ENCODE measurements at places on chromosomes 7 and 10. TPM values are rescaled to one million over a fixed set of nuclear protein-coding genes. Genes with fewer than 3 reads are reported as not detected.
A peak's percentile ranks its signal among the peaks of the same experiment; 100 is the strongest.

The IGFBP1 gene
- total RNA-seq: not detected

GRCh38 chr10:69088801-69089501, 1.0 kb downstream of the SRGN start:
- no peaks in the 10 kb centered on the region for H3K36me3 ChIP-seq
- no peak for DNase-seq
- H3K27ac ChIP-seq: peak overlapping the region; percentile 90

GRCh38 chr10:75696536-75696935, 265.1 kb downstream of the LRMDA start:
- no peak for DNase-seq
- no peak overlapping the region for H3K4me3 ChIP-seq
- no peaks in the 10 kb centered on the region for H3K36me3 ChIP-seq

DNA sequence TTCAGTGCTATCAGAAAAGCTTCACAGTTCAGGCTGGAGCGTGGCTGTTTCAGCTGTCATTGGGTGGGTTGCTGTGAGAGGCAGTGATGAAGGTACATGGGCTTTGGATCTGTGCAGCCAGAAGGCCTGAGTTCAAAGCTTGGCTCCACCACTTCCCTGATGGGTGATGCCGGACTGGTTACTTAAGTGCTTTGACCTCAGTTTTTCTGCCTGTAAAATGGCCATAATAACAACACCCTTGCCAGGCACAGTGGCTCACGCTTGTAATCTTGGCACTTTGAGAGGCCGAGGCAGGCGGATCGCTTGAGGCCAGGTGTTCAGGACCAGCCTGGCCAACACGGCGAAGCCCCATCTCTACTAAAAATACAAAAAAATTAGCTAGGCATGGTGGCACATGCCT, 10.4 kb upstream of the IFT22 start:
- H3K27me3 ChIP-seq: no peaks in the 10 kb centered on the region
- H3K4me3 ChIP-seq: no peak overlapping the region
- DNase-seq: no peak
- no peaks in the 10 kb centered on the region for H3K4me1 ChIP-seq
- H3K27ac ChIP-seq: no peak overlapping the region

The RBM20 gene
- 1.3 TPM for total RNA-seq

DNA sequence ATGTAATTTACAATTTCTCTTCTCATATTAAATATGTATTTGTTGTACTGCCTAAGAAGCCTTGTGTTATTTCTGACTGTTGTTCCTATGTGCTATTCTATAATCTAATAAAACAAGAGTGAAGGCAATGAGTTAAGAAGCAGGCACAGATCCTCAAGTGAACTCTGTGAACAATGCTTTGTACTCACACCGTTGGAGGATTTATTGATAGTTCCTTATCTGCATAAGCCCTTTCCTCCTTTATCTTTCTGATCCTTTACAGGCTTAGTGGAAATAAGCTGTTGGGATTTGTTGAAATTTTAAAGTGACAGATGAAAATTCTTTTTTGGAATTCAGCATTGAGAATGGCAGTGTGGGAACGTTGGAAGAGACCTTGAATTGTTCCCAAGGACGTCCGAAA, 329.6 kb upstream of the NPVF start:
- H3K4me3 ChIP-seq: no peak overlapping the region
- peaks cover 40% of the 10 kb centered on the region for H3K4me1 ChIP-seq
- H3K27me3 ChIP-seq: no peaks in the 10 kb centered on the region

DNA sequence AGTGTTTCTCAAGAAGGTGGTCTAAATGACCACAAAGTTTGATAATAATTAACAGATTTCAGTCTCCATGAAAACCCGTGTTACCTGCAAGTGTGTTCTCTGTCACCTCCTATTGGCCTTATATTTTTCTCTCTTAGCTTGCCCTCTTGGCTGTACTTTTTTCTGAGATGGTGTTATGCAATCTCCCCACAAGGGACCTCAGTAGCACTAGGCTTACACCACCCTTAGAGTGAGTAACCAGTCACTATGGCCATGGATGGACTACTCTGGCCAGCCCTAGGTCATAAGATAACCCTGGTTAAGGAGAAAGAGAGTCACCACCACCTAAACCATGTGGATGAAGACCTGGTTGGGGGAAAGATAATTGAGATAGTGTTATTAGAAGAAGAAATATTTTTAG, 76.8 kb downstream of the NPSR1 start:
- H3K4me1 ChIP-seq: no peaks in the 10 kb centered on the region
- no peaks in the 10 kb centered on the region for H3K27me3 ChIP-seq
- DNase-seq: no peak
- H3K27ac ChIP-seq: no peak overlapping the region
- no peaks in the 10 kb centered on the region for H3K36me3 ChIP-seq
- no peak overlapping the region for H3K4me3 ChIP-seq

DNA sequence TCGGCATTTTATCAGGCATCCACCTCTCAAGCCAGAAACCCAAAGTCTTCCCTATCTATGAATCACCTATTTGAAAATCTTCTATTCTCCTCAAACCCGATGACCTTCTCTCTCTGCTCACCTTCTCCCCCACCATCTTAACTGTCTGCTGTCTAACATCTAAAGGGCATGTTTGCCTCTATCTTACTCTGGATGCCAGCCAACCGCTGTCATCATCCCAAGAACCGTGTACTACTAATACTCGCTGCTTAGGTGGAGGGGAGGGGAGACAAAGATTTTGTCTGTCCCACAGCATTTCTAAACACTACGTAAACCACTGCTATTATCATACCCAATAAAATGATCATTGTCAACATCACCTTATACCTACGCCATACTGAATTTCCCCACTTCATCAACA, 29.5 kb downstream of the PAXIP1 start:
- no peak overlapping the region for H3K4me3 ChIP-seq
- H3K36me3 ChIP-seq: peaks cover 10% of the 10 kb centered on the region
- DNase-seq: no peak
- H3K4me1 ChIP-seq: no peaks in the 10 kb centered on the region
- no peaks in the 10 kb centered on the region for H3K27me3 ChIP-seq

GRCh38 chr7:133741078-133741477, 386.1 kb upstream of the LRGUK start:
- H3K27me3 ChIP-seq: no peaks in the 10 kb centered on the region
- peaks cover 2% of the 10 kb centered on the region for H3K4me1 ChIP-seq
- no peak overlapping the region for H3K4me3 ChIP-seq
- no peaks in the 10 kb centered on the region for H3K36me3 ChIP-seq
